Epithelial cell of proximal tubule (primary cell): ENCODE measurements at places on chromosomes 16 and 17.

DNA sequence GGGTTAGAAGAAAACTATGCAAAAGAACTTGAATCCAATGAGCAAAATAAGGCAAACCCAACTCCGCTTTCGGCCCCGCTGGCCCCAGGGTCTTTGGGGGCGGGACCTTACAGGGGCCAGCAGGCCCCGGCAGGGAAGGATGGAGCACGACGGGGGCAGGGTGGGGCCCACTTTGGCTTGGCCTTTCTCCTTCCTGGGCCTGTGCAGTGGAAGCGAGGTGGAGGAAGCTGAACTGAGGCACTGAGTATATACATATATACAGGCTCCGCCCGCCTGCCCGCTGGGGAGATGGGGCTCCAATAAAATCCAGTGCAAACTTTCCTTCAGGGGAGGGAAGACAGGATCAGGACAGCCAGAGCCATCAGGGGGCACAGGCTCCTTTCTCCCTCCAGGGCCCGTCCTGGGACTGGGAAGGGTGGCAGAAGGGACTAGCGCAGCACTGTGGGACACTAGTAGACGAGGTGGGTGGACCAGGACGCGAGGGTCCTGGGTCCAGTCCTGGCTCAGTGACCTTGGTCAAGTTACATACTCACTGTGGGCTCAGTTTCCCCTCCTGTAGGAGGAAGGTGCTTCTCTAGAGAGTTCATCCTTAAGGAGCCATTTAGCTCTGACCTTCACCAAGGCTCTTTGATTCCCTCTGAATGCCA is 20.9 kb upstream of the MPO start:
- no peak for DNase-seq

- DNase-seq, result no peak
Measured at GRCh38 chr17:29283961-29284360, 10.0 kb downstream of the NUFIP2 start.

DNA sequence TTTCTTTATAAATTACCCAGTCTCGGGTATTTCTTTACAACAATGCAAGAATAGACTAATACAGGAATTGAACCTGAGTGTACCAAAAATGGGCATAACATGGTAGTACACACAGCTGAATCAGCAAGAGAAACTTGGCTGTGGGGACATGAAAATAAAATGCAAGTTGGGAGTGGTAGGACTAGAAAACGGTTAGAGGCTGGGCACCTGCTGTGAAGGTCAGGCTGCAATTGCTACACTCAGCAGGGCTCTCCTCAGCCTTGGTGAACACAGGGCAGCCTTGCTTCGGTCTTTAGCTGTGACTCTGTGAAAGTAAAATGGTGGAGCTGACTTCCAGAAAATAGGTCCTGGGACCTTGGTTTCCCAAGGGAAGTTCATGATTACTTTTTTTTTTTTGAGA is 45.6 kb downstream of the CNGB1 start:
- DNase-seq, result no peak

DNA sequence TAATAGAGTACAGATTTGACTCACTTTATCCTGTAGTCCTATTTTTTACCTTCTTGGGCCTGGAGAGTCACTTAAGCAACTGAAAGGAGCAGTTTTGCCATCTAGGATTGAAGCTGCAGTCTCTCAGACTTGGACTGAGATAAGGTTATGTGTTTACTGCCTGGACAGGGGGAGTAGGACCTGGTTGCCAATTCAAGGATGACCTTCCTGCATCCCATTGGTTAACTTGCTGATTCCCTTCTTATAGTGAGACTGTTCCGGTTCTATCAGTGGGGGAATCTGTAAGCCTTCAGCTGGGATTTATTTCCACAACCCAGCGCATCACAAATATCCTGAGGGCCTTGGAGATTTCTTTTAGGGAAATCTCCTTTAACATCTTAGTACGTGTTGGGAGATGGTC is 2.9 kb downstream of the UBN1 start:
- DNase-seq, result no peak

DNA sequence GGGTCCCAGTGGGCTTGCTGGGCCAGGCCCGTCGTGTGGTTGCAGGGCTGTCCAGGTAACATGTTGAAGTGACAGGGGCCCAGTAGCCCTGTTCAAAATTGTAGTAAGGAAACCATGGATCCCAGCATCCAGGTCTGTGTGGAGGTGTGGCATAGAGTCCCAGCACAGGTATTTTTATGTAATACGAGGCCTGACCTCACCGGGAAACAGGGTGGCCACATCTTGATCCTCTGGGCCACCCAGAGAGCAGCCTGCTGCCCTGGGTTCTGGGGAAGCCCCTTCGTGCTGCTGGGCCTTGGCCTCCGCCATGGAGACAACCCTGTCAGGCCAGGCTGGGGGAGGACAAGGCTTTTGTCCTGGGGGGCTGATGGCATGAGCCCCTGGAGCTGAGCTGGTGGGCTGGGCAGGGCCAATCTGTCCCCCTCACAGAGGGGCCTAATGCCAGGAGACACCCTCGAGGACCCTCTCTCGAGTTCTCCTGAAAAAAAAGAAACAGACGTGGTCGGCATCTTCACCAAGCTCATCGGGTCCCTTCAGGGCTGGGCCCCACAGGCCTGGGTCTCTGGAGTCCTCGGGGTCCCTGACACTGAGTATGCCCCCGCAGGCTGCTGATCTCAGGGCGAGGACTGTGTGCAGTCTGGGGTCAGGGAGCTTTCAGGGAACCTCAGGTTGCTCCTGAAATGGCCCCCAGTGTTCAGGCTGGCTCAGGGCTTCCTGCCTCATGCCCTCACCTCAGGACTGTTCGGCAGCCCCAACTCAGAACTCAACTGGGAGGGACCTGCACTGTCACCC is 47.8 kb downstream of the TNFRSF13B start:
- DNase-seq, result no peak

- DNase-seq, result no peak
Measured at GRCh38 chr16:89955001-89955685, 6.6 kb downstream of the DEF8 start.

GRCh38 chr16:50395763-50396710 is 27.2 kb upstream of the BRD7 start:
- DNase-seq, result no peak

DNA sequence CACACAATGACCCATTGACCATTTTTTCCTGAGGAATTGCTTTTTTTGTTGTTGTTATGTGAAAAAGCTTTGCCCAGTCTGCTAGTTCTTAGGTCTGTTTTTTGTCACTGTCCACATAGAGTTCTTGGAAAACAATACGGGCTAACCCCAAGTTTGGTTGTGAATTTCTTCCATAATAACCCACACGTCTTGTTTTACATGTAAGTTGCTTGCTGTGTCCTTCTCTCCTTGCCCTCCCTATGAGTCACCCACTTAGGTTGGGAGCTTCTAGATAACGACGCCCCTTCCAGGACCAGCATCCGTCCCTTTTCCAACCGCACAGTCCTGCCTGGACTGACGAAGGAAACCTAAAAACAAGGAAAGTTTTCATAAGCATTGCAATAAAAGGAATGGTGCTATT is 175.3 kb upstream of the HS3ST3A1 start:
- DNase-seq, result no peak

- no peak for DNase-seq
Measured at GRCh38 chr16:69393898-69394849, 8.4 kb upstream of the TERF2 start.

DNA sequence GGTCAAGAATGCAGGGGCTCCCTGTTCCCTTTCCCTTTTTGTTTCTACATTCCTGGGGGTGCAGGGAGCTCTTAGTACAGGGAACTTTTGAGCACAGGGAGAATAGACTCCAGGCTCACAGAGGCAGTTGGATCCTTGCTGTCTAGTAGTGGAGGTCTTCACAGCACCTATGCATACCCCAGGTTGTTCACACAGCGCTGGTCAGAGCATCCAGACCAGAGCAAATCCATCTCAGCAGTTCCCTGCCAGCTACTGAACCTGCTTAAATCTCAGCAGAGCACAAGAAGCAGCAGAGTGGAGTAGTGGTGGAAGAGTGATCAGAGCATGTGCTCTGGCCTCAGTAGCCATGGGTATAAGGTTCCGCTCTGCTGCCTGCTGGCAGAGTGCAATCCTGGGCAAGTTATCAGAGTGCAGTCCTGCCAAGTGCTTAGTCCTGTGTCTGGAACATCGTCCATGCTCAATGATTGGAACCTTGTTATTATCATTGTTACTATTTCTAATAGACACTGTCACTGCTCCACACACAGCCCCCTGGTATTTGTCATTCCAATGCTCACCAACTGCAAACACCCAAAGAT is 220.4 kb downstream of the CBLN1 start:
- no peak for DNase-seq

DNA sequence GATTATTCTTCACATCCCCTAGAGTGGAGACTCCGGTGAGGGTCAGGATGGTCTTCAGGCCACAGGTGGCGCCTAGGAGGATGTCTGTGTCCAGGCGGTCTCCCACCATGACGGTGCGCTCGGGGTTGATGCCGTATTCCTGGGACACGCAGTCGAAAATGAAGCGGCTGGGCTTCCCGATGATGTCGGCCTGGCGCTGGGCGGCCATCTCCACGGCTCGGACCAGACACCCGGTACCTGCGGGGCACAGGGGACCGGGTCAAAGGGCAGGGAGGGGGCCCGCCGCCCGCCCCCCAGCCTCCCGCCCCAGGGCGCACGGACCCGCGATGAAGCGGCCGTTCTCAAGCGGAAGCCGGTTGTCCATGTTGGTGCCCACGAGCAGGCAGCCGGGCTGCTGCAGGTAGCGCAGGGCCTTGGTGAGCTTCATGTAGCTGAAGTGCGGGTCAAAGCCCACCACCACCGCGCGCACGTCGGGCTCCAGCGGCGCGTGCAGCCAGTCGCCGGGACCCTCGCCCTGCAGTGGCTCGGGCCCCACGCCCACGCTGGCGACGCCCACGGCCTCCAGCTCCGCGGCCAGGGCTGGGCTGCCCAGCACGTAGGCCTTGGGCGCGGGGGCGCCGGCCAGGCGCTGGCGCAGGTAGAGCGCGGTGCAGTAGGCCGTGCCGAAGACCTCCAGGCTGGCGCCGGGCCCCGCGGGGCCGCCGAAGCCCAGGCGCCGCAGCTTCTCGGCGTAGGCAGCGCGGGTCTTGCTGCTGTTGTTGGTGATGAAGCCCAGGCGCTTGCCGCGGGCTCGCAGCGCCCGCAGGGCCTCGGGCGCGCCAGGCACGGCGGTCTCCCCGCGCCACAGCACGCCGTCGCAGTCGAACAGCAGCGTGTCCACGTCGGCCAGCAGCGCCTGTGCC is 572 bp downstream of the PGP start:
- no peak for DNase-seq

GRCh38 chr17:82795615-82796014 is 43.8 kb downstream of the TBCD start:
- no peak for DNase-seq

- no peak for DNase-seq
Measured at GRCh38 chr17:2723997-2724783, 12.6 kb upstream of the CLUH start.

DNA sequence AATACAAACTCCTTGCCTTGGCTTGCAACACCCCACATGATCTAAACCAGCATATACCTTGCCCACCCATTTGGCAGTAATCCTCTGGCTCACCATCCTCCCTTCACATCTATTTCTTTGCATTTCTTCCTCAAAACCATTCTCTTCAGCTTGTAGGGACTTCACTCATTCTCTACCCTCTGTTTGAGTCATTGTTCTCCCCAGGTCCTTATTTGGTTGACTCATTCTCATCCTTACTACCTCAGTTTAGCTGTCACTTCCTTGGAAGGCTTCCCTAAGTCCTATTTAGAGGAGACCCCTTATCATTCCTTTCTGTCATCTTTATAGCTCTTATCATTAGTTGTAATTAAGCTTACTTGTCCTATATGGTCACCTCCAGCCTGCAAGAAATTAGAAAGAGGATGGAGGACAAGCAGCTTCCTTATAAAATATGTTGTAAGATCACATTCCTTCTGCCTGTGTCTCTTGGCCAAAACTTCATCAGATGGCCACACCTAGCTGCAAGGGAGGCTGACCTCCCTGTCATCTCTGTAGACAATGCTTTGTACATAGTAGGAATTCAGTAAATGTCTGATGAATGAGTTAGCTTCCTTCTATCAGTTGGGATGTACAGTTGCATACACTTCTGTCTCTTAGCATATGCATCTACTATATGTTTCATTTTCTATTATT is 1.7 kb downstream of the TTC19 start:
- DNase-seq, result no peak

- DNase-seq, result no peak
Measured at GRCh38 chr17:6568184-6568758, 11.9 kb upstream of the PITPNM3 start.

- DNase-seq, result no peak
Measured at GRCh38 chr16:65863236-65863635, 503.3 kb upstream of the CDH5 start.

DNA sequence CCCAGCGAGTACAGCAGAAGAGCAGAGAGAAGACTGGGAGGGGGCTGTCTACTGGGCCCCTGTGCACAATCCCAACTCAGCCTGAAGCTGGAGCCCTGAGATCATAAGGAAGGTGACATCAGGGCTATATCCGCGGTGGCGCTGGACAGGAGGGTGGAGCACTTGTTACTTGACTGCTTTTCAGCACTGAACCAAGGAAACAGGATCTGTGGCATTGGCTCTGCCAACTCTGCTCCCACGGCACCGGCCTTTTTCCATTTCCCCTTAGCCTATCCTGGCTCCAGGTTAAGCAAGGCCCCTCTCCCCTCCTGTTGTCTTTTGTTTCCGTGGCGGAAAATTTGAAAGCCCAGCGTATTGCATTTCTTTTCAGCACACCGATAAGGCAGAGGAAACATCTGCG is 125.0 kb upstream of the IRX3 start:
- no peak for DNase-seq

GRCh38 chr17:50944902-50945720 is 79.0 kb upstream of the TOB1 start:
- no peak for DNase-seq

DNA sequence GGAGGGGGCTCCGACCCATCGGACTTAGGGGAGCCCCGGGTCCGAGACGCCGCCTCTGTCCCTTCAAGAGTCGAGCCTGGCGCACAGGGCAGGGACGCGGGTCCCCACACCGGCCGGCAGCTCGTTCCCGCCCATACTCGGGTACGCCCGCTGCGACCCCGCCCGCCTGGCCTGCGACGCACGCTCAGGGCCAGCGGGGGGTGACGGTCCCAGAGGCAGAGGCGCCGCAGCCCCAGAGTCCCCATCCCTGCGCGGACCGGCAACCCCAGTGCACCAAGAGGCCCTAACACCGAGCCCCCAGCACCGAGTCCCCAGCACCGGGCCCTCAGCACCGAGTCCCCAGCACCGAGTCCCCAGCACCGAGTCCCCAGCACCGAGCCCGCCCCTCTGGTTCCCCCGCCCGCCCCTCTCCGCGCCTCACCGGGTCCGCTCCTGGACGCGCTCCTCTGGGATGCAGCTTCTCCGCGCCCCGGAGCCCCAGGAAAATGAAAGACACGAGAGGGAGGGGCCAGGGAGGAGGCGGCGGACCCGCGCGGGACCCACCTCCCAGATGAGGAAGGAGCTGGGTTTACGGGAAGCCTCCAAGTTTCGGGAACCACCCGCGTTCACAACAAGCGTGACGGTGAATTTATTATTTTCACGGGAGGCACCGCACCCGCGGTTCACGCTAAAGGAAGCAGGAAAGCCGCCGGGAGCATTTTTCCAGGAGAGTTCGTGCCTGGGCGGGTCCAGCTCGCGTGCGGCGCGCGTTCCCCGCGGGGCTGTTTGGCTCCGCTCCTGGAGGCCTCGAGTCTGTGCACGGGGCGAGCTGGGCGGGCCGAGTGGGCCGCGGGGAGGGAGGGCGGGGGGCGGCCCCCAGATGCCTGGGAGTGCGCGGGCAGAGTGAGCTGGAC is at the start of gene SECTM1:
Gene SECTM1, minus strand, starts transcription at position 488 of the 893 bp plus-strand sequence. CDS start 6,526 bp downstream, outside the sequence.
- no peak for DNase-seq
